Ascending aorta (tissue), 2 donors: ENCODE measurements at places on chromosomes 3 and 15.

- H3K36me3 ChIP-seq: peaks cover 58% of the 10 kb centered on the region
- no peak overlapping the region for H3K4me3 ChIP-seq
- H3K27me3 ChIP-seq: no peaks in the 10 kb centered on the region
- H3K4me1 ChIP-seq: peaks cover 6% of the 10 kb centered on the region
- no peak for DNase-seq
Measured at GRCh38 chr15:72200395-72201237, 3.0 kb upstream of the GRAMD2A start.

GRCh38 chr3:184156522-184156955, 1.4 kb downstream of the DVL3 start:
- peaks cover 34% of the 10 kb centered on the region for H3K4me1 ChIP-seq
- peak overlapping the region; percentile 87 for H3K27ac ChIP-seq
- no peaks in the 10 kb centered on the region for H3K36me3 ChIP-seq

DNA sequence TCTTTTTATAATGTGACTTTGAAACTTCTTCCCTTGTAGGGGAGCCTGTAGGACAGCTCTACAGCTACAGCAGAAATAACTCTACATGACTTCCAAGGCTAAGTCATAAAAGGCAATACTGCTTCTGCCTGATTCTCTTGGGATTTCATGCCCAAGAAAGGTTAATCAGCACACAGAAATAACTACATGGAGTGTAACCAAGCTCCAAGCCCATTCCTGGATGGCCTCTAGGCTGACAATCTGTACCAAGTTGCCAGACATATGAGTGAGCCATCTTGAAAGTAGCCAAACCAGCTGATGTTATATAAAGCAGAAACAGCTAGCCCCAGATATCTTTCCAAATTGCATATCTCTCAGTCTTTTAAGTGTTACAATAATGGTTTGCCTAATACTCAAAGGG, 75.8 kb upstream of the OSTN start:
- H3K4me1 ChIP-seq: no peaks in the 10 kb centered on the region
- no peak overlapping the region for H3K27ac ChIP-seq
- H3K27me3 ChIP-seq: no peaks in the 10 kb centered on the region

GRCh38 chr15:84839714-84840113, 22.6 kb downstream of the ALPK3 start:
- H3K4me1 ChIP-seq: peaks cover 46% of the 10 kb centered on the region
- DNase-seq: no peak
- no peak overlapping the region for H3K4me3 ChIP-seq
- peak overlapping the region; percentile 97 for H3K27ac ChIP-seq
- peaks cover 18% of the 10 kb centered on the region for H3K36me3 ChIP-seq

GRCh38 chr3:104519068-104519467, 847.6 kb upstream of the ALCAM start:
- no peak overlapping the region for H3K4me3 ChIP-seq
- peak overlapping the region; percentile 62 for H3K27ac ChIP-seq
- H3K4me1 ChIP-seq: peaks cover 9% of the 10 kb centered on the region
- no peak for DNase-seq
- no peaks in the 10 kb centered on the region for H3K36me3 ChIP-seq

DNA sequence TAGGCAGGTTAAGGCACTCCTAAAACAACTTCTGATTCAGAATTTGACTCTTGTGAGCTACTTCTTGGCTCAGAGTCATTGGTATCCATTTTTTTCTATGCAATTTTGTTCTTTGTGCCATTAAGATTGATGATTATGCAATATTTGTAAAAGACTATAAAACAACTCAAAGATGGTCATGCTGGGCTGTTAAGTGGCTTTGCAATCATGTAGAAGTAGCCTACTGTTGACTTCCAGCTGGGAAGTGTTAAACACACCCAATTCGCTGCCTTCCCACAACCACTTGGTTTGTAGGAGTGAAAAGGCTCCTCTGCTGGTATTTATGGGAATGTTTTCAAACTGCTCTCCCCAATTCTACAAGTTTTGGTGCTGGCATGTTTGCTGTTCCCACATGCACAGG, 74.7 kb upstream of the COL6A6 start:
- H3K4me1 ChIP-seq: no peaks in the 10 kb centered on the region
- H3K36me3 ChIP-seq: no peaks in the 10 kb centered on the region

GRCh38 chr3:13520326-13520880, 28.5 kb upstream of the FBLN2 start:
- no peaks in the 10 kb centered on the region for H3K36me3 ChIP-seq
- no peaks in the 10 kb centered on the region for H3K27me3 ChIP-seq
- H3K4me3 ChIP-seq: no peak overlapping the region
- no peak for DNase-seq

GRCh38 chr15:100690032-100690794, 87.8 kb downstream of the ASB7 start:
- no peaks in the 10 kb centered on the region for H3K4me1 ChIP-seq
- no peak overlapping the region for H3K4me3 ChIP-seq
- peak overlapping the region; percentile 44 for H3K27ac ChIP-seq
- H3K27me3 ChIP-seq: no peaks in the 10 kb centered on the region
- no peaks in the 10 kb centered on the region for H3K36me3 ChIP-seq

- H3K36me3 ChIP-seq: no peaks in the 10 kb centered on the region
- H3K27me3 ChIP-seq: no peaks in the 10 kb centered on the region
- no peak for DNase-seq
- no peak overlapping the region for H3K27ac ChIP-seq
- peaks cover 26% of the 10 kb centered on the region for H3K4me1 ChIP-seq
Measured at GRCh38 chr3:64903006-64903405, 215.2 kb upstream of the ADAMTS9 start.

DNA sequence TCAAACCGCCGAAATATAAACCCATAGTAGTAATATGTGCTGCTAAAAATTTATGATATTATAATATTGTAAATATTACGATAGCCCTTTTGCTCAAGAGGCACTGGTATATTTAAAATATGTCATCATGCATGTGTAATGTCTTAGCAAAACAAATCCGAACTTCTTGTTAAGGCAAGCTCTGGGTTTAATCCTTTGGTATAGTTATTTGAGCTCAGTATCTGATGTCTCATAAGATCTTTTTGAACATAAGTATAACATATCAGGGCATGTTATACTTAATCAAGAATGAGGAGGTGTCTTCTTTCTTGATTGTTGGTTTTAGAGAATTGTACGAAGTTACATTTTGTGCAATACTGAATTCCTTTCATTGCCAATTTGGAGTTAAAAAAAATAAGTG, 154.1 kb upstream of the CBLB start:
- no peaks in the 10 kb centered on the region for H3K4me1 ChIP-seq
- no peaks in the 10 kb centered on the region for H3K36me3 ChIP-seq
- no peak overlapping the region for H3K4me3 ChIP-seq
- no peaks in the 10 kb centered on the region for H3K27me3 ChIP-seq
- H3K27ac ChIP-seq: no peak overlapping the region

DNA sequence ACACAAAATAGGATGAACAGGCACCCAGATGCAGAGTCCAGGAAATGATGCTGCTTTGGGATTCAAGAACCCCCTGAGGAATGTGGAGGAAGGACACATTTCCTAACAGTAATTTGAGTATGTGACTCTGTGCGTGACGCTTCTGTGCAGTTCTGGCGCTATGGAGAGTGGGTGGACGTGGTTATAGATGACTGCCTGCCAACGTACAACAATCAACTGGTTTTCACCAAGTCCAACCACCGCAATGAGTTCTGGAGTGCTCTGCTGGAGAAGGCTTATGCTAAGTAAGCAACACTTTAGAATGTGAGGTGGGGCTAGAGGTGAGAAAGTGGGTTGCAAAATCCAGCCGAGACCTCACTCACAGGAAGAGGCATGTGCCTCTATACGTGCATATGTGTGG, 28.3 kb downstream of the CAPN3 start:
- H3K36me3 ChIP-seq: no peaks in the 10 kb centered on the region
- no peaks in the 10 kb centered on the region for H3K4me1 ChIP-seq
- DNase-seq: no peak
- H3K27me3 ChIP-seq: no peaks in the 10 kb centered on the region
- H3K27ac ChIP-seq: no peak overlapping the region
- H3K4me3 ChIP-seq: no peak overlapping the region

- no peak overlapping the region for H3K4me3 ChIP-seq
- DNase-seq: no peak
- H3K36me3 ChIP-seq: peaks cover 27% of the 10 kb centered on the region
- H3K27me3 ChIP-seq: no peaks in the 10 kb centered on the region
- H3K27ac ChIP-seq: no peak overlapping the region
Measured at GRCh38 chr15:65888981-65889380, 19.7 kb downstream of the RAB11A start.

DNA sequence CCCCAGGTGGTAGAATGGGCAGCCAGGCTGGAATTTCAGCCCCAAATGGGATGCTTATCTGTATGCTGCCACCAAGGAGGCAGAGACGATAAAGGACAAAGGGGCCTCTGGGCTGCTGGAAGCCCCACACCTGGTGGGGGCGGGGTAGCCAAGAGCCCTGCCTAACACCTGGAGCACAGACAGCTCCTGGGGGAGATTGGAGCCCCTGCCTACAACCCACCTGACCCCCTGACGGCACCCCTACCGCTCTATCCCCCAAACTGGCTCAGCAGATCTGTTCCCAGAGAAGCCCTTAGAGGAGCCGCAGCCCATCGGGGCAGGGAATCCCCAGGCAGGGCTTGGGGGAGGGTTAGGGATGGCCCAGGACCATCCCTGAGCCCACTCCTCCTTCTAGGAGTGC, 15.8 kb upstream of the SEMA3F start:
- no peak overlapping the region for H3K4me3 ChIP-seq
- no peaks in the 10 kb centered on the region for H3K27me3 ChIP-seq
- H3K4me1 ChIP-seq: no peaks in the 10 kb centered on the region
- H3K36me3 ChIP-seq: no peaks in the 10 kb centered on the region
- no peak for DNase-seq
- no peak overlapping the region for H3K27ac ChIP-seq

DNA sequence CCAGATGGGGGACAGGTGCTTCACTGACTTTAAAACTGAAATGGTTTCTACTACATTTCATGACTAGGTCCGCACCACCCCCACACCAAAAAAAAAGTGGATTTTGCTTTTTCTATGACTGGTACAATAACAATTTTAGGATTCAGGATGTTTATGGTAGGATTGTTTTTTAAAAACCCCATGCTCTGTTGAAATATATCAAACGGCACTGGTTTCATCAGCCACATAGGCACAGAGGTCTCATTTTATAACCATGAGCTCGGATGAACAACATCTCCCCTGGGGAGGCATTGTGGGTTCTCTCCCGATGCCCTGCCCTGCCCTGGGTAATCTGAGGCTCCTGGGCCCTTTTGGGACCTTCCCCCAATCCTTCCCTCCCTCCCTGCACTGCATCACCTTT, 202.7 kb upstream of the KBTBD8 start:
- no peak overlapping the region for H3K4me3 ChIP-seq
- H3K27me3 ChIP-seq: no peaks in the 10 kb centered on the region
- H3K4me1 ChIP-seq: no peaks in the 10 kb centered on the region
- H3K27ac ChIP-seq: no peak overlapping the region
- DNase-seq: no peak

DNA sequence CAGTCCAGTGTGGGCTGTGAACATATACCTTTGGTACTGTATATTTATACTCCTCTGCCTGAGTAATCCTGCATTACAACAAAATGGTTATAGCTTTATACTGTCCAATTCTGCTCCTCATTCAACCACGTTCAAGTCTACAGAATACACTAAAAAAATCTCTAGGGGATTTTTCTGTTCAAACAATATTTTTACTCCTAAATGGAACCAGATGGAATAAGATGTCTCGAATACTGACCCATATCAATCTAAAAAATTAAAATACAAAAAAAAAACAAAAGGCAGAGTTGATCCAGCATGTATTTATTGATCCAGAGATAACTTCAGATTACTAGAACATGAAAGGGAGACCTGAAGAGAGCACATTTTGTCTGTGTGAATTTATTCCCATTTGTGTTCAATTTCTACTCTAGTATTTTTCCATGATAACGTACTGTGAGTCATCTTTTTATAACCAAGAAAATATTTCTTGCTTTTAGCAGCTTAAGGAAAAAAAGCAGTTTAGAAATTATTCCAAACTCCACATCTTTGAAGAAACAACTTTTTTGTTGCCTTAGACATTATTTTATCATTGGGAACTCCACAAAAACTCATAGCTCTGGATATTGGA, 910.7 kb downstream of the TBL1XR1 start:
- H3K27ac ChIP-seq: no peak overlapping the region
- H3K4me1 ChIP-seq: no peaks in the 10 kb centered on the region
- DNase-seq: no peak
- H3K27me3 ChIP-seq: no peaks in the 10 kb centered on the region
- H3K4me3 ChIP-seq: peak overlapping the region; percentile 1

DNA sequence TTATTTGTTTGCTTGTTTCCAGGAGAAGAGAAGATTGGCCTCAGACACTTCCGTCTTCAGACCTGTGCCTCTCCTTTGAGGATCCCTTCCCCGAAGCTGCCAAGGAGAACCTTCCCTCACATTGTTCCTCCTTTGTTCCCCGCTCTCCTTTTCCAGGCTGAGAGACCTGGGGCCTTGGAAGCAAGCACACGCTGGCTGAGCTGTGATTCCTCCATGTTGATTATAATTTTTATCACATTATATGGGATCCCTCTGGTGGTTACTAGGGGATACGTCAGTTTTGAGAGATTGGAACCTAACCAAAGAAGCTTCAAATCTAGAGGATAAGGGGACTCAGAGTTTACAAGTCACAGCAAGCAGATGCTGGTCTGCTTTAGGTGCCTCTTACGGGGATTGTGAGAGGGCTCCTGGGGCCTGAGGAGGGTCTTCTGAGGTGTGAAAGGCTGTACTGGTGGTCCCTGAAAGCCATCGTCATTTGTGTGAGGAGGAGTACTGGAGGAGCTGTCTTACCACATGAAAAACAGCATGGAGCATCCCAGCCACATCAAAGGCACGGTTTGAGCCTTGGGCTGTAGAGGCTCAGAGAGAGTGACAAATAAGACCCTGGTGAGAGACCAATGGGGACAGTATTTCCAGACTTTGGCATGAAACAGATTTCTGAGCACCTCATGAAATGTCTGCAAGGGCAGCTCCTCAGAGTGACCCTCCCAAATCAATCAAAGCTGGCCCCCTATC, 760.1 kb upstream of the CFAP20DC start:
- H3K4me3 ChIP-seq: no peak overlapping the region
- DNase-seq: no peak
- H3K36me3 ChIP-seq: no peaks in the 10 kb centered on the region
- H3K27me3 ChIP-seq: no peaks in the 10 kb centered on the region
- H3K4me1 ChIP-seq: peaks cover 6% of the 10 kb centered on the region

- H3K27ac ChIP-seq: peak overlapping the region; percentile 54
- H3K4me3 ChIP-seq: peak overlapping the region; percentile 78
- no peak for DNase-seq
- no peaks in the 10 kb centered on the region for H3K36me3 ChIP-seq
Measured at GRCh38 chr15:82648257-82649103, 1.3 kb upstream of the CPEB1 start.

- H3K4me1 ChIP-seq: no peaks in the 10 kb centered on the region
- no peak overlapping the region for H3K4me3 ChIP-seq
- no peak for DNase-seq
- H3K36me3 ChIP-seq: no peaks in the 10 kb centered on the region
- no peaks in the 10 kb centered on the region for H3K27me3 ChIP-seq
- no peak overlapping the region for H3K27ac ChIP-seq
Measured at GRCh38 chr3:195059006-195059350, 212.0 kb downstream of the XXYLT1 start.

DNA sequence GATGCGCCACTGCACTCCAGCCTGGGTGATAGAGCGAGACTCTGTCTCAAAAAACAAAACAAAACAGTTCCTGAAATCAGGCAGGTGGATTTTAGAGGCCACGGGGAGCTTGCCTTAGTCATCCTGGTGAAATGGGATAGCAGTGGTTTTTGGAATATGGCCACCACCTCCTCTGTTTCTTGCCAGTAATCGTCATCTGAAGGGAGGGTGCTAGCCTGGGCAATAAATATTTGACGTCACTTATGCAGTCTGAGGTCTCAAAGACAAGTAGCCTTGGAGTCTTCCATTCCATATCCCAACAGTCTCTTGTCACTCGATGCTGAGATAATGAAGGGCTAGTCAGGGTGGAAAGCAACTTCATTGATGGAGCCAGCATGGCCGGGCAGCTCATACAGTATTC, 55.2 kb downstream of the KCNAB1 start:
- H3K4me3 ChIP-seq: no peak overlapping the region
- H3K27me3 ChIP-seq: no peaks in the 10 kb centered on the region
- no peak for DNase-seq
- H3K36me3 ChIP-seq: no peaks in the 10 kb centered on the region
